ENCODE measurements at places on chromosomes 12 and 14. TPM values are rescaled to one million over a fixed set of nuclear protein-coding genes. Genes with fewer than 3 reads are reported as not detected.

KITLG gene
- 34.3 TPM for total RNA-seq

SLC22A17 gene
- total RNA-seq = 167 TPM

DNA sequence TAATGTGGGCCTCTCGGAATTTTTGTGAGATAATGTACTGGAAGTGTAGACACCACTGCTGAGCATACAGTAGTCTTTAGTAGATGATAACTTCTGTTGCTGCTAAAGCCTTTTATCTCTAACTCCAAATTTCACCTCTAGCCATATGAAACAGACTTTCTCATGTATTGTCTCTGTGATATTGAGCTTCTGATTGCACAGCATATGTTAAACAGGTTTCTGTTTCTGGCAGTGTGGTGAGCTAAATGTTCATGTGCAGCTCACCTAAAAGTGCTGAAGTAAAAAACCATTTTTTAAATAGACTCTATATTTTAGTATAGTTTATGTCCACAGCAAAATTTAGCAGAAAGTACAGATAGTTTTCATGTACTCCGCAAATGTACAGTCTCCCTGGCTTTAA lies 89.3 kb upstream of the ALX1 start:
- DNase-seq = no peak

GRCh38 chr14:85702997-85703396 lies 173.1 kb downstream of the FLRT2 start:
- DNase-seq = no peak

DNA sequence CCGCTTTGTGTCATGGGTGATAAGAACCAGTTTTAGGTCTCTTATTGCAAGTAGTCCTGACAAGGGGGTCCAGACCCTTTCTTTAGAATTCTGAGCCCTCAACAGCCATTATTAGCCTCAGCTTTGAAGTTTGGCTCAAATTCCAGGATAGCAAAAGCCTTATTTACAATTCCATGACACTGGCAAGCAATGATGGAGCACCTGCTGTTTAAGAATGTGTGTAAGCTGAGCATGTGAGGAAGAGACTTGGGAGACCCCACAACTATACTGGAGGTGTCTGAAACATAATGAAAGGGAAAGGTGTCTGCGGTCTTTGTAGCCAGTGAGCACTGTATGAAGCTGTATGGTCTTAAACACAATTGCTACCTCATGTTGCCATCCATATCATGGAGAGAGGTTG lies 119.8 kb downstream of the TBX5 start:
- no peak for DNase-seq

MIP gene
- not detected for total RNA-seq

SETD3 gene
- total RNA-seq = 69.2 TPM

DNA sequence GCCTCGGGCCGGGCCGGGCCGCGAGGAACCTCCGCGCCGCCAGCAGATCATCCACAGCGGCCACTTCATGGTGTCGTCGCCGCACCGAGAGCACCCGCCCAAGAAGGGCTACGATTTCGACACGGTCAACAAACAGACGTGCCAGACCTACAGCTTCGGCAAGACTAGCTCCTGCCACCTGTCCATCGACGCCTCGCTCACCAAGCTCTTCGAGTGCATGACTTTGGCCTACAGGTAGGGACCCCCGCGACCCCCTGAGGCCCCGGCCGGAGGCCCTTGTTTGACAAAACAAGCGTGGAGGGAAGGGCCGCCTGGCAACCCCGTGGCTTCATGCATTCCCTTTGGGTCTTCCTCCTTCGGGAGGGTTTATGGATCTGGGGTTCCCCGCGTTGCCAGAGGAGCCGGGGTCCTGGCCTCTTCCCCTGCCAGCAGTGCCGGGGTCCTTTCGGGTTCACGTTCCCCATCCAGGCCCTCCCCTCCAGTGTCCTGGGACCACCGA lies 526 bp downstream of the MLXIP start:
- DNase-seq = peak; percentile 50

DNA sequence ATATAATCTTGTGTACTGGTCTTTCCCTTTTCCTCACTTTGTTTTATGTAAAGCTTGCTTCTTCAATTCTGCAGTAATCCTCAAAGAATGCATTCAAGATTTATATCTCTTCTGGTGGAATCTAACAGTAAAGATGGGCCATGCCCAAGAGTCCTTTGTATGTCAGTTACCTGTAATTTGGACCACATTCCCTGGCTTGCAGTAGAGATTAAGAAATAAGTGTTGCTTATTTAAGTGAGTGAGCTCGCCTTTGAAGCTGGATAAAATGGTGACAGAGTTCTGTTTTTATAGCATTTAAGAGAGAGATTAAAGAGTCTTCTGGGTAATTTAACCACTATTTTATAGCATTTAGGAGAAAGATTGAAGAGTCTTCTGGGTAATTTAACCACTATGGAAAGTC lies 262.1 kb upstream of the ATP2B1 start:
- DNase-seq = no peak

HOXC4 gene
- total RNA-seq = 10.0 TPM

TRHDE gene
- 22.4 TPM for total RNA-seq

All from spinal cord (tissue), 10 donors.